ENCODE measurements at places on chromosomes 4 and X.

- no peak for DNase-seq
These were observed 1180.9 kb upstream of the ADGRL3 start for GRCh38 chr4:60019180-60019579.

DNA sequence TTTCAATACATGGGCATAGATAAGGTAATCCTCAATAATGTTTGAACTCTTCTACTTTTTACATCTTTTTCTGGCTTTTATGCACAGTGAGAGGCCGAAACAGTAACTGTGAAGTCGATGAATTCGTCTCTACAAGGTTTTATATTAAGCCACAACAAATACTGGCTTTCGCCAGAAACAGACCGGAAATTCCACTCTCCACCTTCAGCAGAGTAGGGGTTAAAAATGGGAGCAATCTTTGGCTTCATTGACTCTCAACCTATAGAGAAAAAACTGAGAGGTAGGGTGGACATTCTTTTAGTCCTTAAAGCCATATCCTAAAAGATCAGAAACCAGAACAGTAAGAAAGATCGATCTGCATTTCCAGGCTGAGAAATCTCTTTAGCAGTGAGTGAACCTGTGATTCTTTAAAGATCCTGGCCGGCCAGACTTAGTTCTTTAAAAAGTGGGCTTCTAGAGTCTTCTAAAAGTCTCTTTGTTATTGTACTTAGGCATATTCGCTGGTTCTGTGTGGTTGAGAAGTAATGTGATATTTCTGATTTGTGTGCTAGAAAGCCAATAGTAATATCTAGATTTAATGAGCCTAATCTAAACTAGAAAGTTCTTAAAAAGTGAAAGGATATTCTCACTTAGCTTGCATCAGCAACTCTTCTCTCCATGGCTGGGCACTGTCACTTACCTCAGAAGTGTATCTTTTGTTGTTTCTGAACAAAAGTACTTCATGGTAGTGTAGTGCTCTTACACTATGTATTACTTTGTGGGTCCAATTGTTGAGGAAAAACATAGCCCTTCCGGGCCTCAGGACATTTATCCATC lies 2.0 kb downstream of the HSPA4L start:
- no peak for DNase-seq

DNA sequence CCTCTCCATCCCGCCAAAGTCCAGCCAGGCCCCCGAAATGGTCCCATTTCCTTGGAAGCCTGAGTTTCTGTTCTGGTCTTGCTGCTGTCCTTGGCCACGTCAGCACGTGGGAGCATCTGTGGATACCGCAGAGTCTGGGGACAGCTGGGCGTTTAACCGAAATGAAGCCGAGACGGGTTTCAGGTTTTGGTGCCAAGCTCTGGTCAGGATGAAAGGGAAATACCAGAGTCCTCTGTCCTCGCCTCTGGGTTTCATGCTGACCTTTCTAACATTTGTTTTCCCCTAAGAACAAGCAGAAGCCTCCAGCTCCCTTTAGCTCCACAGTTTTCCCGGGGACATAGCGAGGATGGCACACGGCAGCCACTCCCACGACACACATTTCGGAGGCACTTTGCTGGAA lies 19.7 kb downstream of the SHOX start:
- DNase-seq: no peak

- no peak for DNase-seq
These were observed 39.6 kb upstream of the ZNF81 start for GRCh38 chrX:47797084-47797483.

DNA sequence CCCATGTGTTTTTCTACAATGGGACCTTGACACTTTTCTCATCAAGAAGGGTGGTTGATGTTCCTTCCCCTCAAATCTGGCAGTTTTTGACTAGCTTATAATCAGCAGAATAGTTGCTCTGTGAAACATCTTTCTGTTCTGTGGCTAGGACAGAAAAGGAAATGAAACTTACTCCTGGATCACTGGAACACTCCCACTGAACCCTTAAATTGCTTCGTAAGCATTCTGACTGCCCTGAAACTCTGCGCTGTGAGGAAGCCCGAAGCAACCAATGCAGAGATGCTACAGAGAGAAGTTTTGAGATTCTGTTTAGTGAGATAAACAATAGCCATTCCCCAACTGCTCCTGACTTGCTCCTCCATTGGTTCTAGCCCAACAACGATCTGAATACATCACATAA lies 602.2 kb downstream of the CENPC start:
- no peak for DNase-seq

DNA sequence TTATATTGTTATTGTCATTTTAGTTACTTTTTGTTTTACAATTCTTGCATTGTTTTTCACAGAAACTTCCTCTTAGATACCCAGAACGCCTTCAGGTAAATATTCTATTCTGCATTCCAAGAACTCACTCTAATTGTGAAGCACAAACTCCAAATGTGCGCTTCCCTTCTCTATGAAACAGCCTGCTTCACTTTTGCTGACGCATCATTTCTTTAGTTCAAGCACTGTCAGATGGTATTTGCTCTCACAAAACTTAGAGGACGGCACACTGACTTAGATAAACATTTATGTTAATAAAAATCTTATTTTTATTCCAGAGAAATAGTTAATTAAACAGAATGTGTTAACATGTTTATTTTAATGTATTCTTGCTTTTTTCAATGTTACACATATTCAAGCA lies 3.3 kb downstream of the CSN1S1 start:
- DNase-seq: no peak

DNA sequence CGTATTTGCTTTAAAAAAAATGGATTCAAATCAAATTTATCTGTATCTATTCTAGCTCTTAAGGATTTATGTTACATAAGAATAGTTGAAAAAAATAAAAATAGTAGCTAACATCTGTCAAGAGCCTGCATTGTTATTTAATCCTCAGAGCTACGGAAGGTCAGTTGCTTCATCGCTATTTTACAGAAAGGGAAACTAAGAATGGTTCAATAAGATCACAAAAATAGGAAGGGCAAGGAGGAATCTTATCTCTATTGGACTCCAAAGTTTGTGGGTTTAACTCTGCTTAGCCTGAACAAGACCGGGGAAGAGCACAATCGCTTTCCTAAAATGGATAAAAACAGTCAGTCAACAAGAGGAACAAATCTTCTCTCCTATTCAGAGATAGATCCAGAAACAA lies 270.2 kb upstream of the SMIM31 start:
- DNase-seq: no peak

- DNase-seq: peak; percentile 72
These were observed 34.7 kb downstream of the DLG3 start for GRCh38 chrX:70479247-70479921.

DNA sequence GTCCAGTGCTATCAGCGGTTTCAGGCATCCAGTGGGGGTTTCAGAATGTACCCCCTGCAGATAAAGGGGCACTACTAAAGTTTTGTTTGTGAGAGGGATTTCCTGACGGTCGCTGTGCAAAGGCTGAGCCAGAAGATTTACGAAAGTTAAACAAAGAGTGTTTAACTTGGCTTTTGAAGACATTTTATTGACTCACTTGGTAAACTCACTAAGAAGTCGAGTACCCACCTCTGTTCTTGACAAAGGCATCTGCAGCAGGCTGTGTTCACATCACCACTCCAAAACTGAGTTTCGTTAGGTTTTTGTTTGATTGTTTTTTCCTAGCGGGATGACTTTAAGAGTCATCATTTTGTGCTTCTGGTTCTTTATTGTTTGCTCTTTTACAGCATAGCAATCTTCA lies 143.9 kb upstream of the TBL1X start:
- no peak for DNase-seq

GRCh38 chr4:951186-951585 lies 18.9 kb downstream of the TMEM175 start:
- DNase-seq: no peak

- DNase-seq: peak; percentile 66
These were observed 107.5 kb upstream of the ACSL4 start for GRCh38 chrX:109840585-109840984.

GRCh38 chrX:153628129-153628528 lies 18.9 kb upstream of the DUSP9 start:
- no peak for DNase-seq
